ENCODE measurements at places on chromosomes 5 and 9.

GRCh38 chr5:175464074-175464941 is 14.1 kb upstream of the SFXN1 start:
- DNase-seq = no peak

- DNase-seq = no peak
Observed at GRCh38 chr9:125931211-125931610, 184.0 kb downstream of the PBX3 start.

DNA sequence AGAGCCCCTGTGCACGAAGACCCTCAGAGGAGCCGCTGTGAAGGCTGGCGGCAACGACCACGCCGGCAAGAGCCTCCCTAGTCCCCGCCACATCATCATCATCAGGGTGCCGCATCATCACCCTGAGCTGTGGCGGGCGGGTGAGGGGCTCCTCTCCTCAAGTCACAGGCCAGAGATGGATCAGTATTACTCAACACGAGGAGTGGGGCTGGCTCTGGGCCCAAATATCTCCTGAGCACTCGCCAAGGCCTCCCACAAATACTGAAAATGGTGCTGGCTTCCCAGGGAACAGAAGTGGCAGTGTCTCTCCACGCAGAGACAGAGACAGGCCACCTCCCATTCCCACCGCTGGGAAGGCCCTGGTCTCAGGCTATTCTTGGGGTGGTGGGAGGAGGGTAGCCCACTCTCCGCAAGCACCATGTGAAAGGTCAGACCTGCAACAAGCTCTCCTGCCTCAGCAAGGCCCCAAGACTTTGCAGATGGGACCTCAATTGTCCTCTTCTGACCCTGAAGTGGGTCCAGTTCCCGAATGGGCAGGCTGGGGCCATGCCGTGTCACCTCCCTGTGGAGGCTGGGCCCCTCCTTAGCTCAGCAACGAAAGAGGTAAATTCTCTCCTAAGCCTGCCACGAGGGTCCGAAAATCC is 39.3 kb upstream of the ZNF354A start:
- no peak for DNase-seq

DNA sequence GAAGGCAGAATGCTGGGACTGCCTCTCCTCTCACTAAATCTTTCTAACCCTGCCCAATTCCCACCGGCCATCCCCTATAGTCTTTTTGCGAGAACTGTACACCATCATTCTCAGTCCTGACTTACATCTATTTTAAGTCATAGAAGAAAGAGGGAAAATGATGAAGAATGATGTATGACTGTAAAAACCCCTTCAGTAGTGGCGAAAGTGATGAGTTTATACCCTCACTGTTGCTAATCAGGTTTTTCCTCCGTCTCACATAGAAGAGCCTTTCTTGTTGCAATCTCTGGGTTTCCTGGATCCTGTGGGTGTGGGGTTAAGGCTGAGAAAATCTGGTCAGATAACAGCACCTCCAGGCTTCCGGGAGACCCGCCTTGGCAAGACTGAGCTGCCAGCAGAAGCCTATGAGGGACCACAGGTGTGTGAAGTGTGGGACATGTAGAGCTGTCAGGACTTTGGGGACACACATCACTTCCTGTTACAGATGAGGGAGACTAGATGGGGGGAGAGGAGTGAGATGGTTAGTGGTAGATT is 147.1 kb upstream of the SLC12A2 start:
- DNase-seq = no peak

DNA sequence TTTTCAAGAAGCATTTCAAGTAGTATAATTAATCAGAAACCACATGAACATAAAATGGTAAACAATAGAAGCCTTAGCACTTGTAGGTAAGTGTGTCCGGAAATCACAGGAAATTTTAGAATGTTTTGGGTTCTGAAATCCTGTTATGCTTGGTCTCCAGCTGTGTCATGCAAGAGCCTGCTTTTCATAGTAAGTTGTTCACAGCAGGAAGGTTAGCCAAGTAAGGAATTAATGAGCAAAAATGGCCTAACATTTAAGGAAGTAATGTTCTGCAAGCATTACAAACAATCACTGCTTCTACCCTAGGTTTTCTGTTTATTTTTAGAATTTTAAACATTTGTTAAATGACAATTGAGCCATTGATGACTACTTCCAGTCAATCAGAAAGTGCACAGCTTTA is 669.5 kb downstream of the SLCO4C1 start:
- DNase-seq = no peak

GRCh38 chr5:125848751-125849150 is 574.5 kb upstream of the GRAMD2B start:
- DNase-seq = no peak

DNA sequence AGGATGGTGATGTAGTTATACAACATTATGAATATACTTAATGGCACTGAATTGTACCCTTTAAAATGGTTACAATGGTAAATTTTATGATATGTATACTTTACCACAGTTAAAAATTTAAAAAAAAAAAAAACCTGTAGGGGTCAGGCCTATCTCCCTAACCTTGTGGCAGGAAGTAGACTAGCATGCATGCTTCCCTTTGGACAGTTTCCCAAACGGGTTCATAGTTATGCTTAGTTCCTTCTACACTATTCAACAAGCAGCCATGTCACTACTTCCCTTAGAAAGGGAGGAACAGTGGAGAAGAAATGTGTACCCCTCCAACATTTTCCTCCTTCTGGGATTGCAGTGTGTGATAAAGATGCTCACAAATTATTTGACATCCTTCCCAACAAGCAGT is 32.5 kb downstream of the IDNK start:
- no peak for DNase-seq
